ENCODE measurements at places on chromosomes 3 and 15.

DNA sequence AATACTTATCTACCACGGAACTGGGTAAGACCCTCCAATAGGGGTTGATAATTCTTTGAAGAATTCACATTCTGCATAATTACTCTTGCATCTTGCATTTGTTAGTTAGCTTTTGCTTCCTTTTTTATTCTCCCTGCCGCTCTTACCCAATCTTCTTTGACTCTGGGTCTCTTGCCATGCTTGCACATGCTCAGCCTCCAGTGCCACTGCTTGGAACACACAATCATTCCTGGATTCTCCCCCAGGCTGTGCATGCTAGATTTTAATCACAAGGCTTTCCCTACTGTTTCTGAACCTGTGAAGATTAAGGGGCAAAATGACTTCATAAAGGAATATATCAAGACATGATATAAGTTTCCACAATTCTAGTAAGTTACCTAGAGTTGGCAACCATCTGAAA is 133.1 kb downstream of the IL1RAP start:
- no peaks in the 10 kb centered on the region for H3K4me1 ChIP-seq
- peaks cover 24% of the 10 kb centered on the region for H3K36me3 ChIP-seq
- no peak for DNase-seq

- H3K27ac ChIP-seq = no peak overlapping the region
- H3K4me3 ChIP-seq = no peak overlapping the region
- peaks cover 2% of the 10 kb centered on the region for H3K27me3 ChIP-seq
- H3K36me3 ChIP-seq = peaks cover 7% of the 10 kb centered on the region
- no peak for DNase-seq
These were observed 47.2 kb upstream of the UBE3A start for GRCh38 chr15:25486051-25486450.

- no peak overlapping the region for H3K27ac ChIP-seq
- no peak for DNase-seq
- peaks cover 2% of the 10 kb centered on the region for H3K27me3 ChIP-seq
- peaks cover 2% of the 10 kb centered on the region for H3K36me3 ChIP-seq
- H3K4me3 ChIP-seq = no peak overlapping the region
These were observed 73.8 kb downstream of the MB21D2 start for GRCh38 chr3:192843723-192844485.

GRCh38 chr3:69309814-69310213 is 76.1 kb downstream of the FRMD4B start:
- H3K27me3 ChIP-seq = no peaks in the 10 kb centered on the region
- H3K4me3 ChIP-seq = no peak overlapping the region
- no peak overlapping the region for H3K27ac ChIP-seq
- no peaks in the 10 kb centered on the region for H3K36me3 ChIP-seq
- peaks cover 20% of the 10 kb centered on the region for H3K4me1 ChIP-seq

- H3K4me3 ChIP-seq = no peak overlapping the region
- H3K36me3 ChIP-seq = peaks cover 3% of the 10 kb centered on the region
- H3K4me1 ChIP-seq = no peaks in the 10 kb centered on the region
- no peak for DNase-seq
- H3K27me3 ChIP-seq = peaks cover 2% of the 10 kb centered on the region
These were observed 547.7 kb upstream of the MCTP2 start for GRCh38 chr15:93683651-93684050.

DNA sequence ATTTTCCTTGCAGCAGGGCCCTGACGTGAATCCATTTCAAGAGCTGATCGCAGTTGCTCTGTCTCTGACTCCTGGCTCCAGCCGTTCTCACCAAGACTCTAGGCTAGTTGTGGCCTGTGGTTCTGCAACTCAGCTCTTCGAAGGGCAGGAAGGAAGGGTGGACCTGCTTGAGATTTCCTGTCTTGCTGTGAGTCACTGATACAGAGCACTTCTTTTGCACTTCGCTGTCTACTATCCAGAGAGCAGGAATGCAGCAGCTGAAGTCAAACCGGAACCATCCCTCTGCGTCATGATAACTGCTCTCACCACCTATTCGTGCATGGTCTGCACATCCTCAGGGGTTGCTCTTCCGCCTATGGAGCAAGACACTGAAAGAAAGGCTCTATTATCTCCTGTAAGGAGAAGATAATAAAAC is 59.7 kb downstream of the RAP2B start:
- no peaks in the 10 kb centered on the region for H3K27me3 ChIP-seq
- H3K4me1 ChIP-seq = peaks cover 47% of the 10 kb centered on the region
- peak overlapping the region; percentile 91 for H3K27ac ChIP-seq
- peak overlapping the region; percentile 68 for H3K4me3 ChIP-seq
- H3K36me3 ChIP-seq = peaks cover 2% of the 10 kb centered on the region

- no peak overlapping the region for H3K27ac ChIP-seq
- DNase-seq = no peak
- peaks cover 87% of the 10 kb centered on the region for H3K27me3 ChIP-seq
- peaks cover 3% of the 10 kb centered on the region for H3K36me3 ChIP-seq
These were observed 3.6 kb downstream of the SOX14 start for GRCh38 chr3:137767538-137768360.

DNA sequence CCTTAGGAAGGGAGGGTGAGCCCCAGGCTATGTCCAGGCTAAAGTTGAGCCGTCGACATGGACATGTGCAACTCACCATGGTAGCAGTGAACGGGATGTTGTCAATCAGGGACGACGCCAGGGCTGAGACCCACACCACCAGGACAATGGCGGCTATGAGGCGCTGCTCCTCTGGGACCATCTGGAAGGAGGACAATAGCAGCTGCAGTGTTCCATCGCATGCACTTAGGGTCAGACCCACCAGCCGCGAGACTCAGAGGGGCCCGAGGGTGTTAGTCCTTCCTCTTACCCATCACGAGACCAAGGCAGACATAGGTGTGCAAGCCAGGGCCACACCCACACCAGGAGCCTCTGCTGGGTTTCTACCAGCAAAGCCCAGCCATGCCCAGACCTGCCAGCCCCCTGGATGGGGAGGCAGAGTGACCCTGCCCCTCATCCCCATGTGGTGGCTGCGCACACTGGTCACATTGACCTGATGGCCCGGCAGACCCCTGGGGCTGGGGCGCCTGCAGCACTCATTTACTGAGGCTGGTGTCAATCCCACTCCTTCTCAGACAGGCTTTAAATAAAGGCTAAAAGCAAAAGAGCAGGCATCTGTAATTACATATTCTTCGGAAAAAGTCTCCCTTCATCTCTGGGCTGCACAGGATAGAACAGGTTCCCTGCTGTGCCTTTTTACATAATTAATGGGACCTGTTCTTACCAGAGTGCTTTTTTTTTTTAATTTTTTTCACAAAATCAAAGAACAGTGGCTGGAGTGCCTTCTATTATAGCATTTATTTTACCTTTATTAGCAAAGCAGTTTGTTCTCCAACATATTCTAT is 227.8 kb downstream of the OCA2 start:
- no peaks in the 10 kb centered on the region for H3K36me3 ChIP-seq
- no peaks in the 10 kb centered on the region for H3K27me3 ChIP-seq
- no peaks in the 10 kb centered on the region for H3K4me1 ChIP-seq
- DNase-seq = no peak

- no peaks in the 10 kb centered on the region for H3K4me1 ChIP-seq
- no peak overlapping the region for H3K27ac ChIP-seq
- DNase-seq = no peak
- H3K36me3 ChIP-seq = no peaks in the 10 kb centered on the region
These were observed 27.6 kb upstream of the CNBP start for GRCh38 chr3:129211345-129211744.

- peak overlapping the region; percentile 78 for H3K27ac ChIP-seq
- H3K27me3 ChIP-seq = no peaks in the 10 kb centered on the region
- DNase-seq = no peak
- peak overlapping the region; percentile 58 for H3K4me3 ChIP-seq
- H3K4me1 ChIP-seq = peaks cover 98% of the 10 kb centered on the region
These were observed 8.4 kb downstream of the CHSY1 start for GRCh38 chr15:101243420-101243819.

- no peaks in the 10 kb centered on the region for H3K4me1 ChIP-seq
- no peaks in the 10 kb centered on the region for H3K36me3 ChIP-seq
- H3K27ac ChIP-seq = no peak overlapping the region
- no peak overlapping the region for H3K4me3 ChIP-seq
- no peak for DNase-seq
These were observed 9.9 kb upstream of the PAQR9 start for GRCh38 chr3:142973217-142974009.

GRCh38 chr15:67067930-67068551 is 2.6 kb downstream of the SMAD3 start:
- peaks cover 69% of the 10 kb centered on the region for H3K4me1 ChIP-seq
- DNase-seq = no peak
- peaks cover 13% of the 10 kb centered on the region for H3K27me3 ChIP-seq

DNA sequence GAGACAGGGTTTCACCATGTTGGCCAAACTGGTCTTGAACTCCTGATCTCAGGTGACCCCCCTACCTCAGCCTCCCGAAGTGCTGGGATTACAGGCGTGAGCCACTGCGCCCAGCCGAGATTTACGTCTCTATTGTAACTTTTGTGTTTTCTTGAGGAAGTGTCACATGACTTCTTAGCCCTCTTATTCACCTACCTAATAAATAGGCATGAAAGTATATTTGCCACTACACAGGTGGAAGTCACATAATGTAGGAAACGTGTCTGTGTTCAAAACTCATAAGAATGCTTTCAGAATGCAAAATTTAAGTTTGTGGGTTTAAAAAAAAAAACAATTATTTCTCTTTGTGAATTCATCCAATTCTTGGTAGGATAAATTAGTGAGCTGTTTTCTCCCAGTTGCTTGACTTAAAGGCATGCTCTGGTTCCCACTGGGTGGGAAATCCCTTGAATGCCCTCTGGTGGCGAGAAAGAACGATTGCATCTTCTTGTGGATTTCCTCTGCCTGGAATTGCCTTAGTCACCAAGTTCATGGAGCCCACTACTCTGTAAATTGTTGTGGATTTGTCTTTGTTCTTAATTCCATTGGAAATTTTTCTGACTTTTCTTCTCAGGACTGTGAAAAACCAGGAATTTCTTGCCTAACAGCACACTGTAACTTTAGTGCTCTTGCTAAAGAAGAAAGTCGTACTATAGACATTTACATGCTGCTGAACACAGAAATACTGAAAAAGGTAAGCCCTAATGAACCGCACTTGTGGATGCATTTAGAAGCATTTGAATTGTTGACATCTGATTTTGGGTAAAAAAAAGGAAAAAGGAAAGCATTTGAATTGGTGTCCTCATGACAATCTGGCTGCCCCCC is 82.2 kb upstream of the CTDSPL start:
- H3K36me3 ChIP-seq = no peaks in the 10 kb centered on the region
- H3K4me1 ChIP-seq = peaks cover under 1% of the 10 kb centered on the region
- no peak overlapping the region for H3K4me3 ChIP-seq
- peak; percentile 8 for DNase-seq

GRCh38 chr3:4241595-4242170 is 61.5 kb upstream of the SETMAR start:
- H3K27ac ChIP-seq = no peak overlapping the region
- H3K27me3 ChIP-seq = no peaks in the 10 kb centered on the region
- no peak overlapping the region for H3K4me3 ChIP-seq
- H3K4me1 ChIP-seq = no peaks in the 10 kb centered on the region

DNA sequence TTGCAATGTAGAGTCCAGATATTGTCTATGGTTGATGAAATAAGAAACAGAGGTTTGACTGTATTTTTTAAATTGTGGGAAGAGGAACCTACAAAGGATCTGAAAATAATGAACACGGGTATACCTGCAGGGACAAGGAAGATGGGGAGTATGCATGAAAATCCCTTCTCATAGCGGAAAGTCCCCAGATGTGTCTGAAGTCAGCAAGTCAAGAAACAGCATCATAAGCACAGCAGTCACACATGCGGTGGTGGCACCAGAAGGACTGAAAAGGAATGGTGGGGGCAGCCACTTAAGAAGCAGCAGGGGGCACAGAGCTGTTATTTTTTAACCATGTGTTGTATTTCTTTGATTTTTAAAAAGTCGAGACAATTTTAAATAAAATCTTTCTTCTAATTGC is 4.7 kb downstream of the MRPS11 start:
- peaks cover 11% of the 10 kb centered on the region for H3K36me3 ChIP-seq
- peaks cover 7% of the 10 kb centered on the region for H3K4me1 ChIP-seq
- DNase-seq = no peak
- no peak overlapping the region for H3K4me3 ChIP-seq
- no peak overlapping the region for H3K27ac ChIP-seq
